ENCODE measurements at places on chromosomes 1 and 21. TPM values are rescaled to one million over a fixed set of nuclear protein-coding genes. Genes with fewer than 3 reads are reported as not detected.

TLCD4 gene
- 10.1 TPM for total RNA-seq

AK4 gene
- 36.2 TPM for total RNA-seq

FNDC5 gene
- 0.49 TPM for total RNA-seq

CACNA1E gene
- 0.02 TPM for total RNA-seq

HES4 gene
- total RNA-seq: 44.1 TPM

C4BPB gene
- not detected for total RNA-seq

MAP3K21 gene
- 3.6 TPM for total RNA-seq

ACTL8 gene
- total RNA-seq: 0.39 TPM

S100A2 gene
- 14.4 TPM for total RNA-seq

PGLYRP4 gene
- not detected for total RNA-seq

CBS gene
- total RNA-seq: 20.9 TPM

TMEM125 gene
- total RNA-seq: not detected

TTLL10 gene
- total RNA-seq: not detected

KIAA0040 gene
- total RNA-seq: 4.4 TPM

MYOC gene
- not detected for total RNA-seq

KLHL20 gene
- 21.8 TPM for total RNA-seq

OR2T29 gene
- not detected for total RNA-seq

NUDT4B gene
- 10.7 TPM for total RNA-seq
